ENCODE measurements at places on chromosomes 4 and X.
A peak's percentile ranks its signal among the peaks of the same experiment; 100 is the strongest.

DNA sequence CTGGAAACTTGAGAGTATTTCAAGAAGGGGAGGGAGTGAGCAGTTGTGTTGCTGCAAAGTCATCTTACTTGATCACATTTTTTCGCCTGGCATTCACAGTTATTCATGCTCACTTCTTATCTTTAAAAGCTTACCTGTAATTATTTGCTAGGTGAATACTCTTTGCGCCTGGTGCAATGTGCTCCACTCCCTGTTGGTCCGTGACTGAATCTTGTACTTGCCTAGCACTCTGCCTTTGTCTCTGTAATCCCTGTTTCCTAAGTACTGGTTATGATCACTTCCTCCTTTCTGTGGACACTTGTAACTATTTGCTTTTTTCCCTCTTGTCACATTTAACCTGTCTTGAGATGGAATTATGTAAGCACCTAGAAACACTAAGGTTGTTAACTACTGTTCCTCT lies 5.8 kb downstream of the BMP2K start:
- no peak for DNase-seq

GRCh38 chrX:41716222-41716621 lies 7.8 kb upstream of the GPR82 start:
- DNase-seq, result no peak

- DNase-seq, result peak; percentile 0
These were observed 482 bp upstream of the MBTPS2 start for GRCh38 chrX:21838937-21839333.

DNA sequence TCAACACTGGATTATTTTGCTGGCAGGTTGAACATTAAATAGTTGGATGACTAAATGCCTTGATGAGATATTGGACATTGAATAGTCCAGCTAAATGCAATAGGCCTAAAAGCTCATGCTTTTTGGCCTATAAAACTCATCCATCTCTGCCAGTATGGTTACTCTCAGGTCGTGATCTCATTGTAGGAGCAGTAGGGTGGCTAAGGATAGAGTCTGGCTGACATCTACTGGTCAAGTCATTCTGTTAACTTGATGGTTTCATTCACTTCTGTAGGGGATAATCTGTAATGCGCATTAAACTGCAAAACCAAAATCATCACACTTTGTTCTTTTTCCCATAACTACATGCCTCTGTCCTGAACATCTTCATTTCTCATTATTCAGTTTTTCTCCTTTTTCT lies 227.0 kb downstream of the DKK2 start:
- DNase-seq, result peak; percentile 34

DNA sequence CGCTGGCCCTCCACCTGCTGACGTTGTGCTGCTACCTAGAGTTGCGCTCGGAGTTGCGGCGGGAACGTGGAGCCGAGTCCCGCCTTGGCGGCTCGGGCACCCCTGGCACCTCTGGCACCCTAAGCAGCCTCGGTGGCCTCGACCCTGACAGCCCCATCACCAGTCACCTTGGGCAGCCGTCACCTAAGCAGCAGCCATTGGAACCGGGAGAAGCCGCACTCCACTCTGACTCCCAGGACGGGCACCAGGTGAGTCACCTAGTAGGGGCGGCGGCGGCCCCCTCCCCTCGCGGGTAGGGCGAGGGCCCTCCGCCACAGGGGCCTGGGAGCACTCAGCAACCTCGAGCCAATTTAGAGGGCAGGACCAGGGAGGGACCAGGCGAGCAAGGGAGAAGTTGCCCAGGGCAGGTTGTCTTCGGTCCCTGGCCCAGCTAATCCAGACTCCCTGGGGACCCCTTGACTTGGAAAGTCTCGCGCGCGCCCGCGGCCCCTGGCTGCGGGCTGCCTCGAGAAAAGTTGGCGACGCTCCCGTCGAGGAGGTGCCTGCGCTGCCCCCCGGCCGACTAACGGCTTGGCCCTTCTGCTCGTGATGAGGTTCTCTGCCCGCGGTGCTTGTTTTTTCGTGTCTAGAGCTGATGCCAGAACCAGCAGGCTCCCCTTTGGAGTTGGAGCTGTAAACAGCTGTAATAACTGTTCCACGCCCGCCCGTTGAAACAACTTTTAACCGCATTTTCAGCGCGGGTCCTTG lies 717 bp downstream of the EDA start:
- DNase-seq, result no peak

DNA sequence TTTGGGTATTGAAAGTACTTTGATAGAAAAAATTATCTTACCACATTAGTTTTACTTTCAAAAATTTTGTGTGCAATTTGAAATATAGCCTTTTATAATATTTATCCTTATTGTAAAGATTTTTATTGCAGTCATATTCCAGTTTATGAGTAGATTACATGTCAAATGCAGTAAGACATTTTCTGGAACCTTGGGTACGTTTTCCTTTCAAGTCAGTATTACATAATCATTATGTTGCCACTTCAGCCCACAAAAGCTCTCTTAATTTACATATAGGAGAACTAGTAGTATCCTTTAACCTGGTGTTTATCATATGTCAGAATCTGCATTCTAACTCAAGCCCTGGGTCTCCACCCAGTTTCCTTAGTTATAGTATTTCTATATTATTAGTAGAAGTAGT lies 98.5 kb downstream of the CENPC start:
- DNase-seq, result no peak

- DNase-seq, result no peak
These were observed 668.2 kb upstream of the NDST4 start for GRCh38 chr4:115781528-115782146.

- DNase-seq, result no peak
These were observed 28.8 kb upstream of the PCSK1N start for GRCh38 chrX:48864210-48864609.

DNA sequence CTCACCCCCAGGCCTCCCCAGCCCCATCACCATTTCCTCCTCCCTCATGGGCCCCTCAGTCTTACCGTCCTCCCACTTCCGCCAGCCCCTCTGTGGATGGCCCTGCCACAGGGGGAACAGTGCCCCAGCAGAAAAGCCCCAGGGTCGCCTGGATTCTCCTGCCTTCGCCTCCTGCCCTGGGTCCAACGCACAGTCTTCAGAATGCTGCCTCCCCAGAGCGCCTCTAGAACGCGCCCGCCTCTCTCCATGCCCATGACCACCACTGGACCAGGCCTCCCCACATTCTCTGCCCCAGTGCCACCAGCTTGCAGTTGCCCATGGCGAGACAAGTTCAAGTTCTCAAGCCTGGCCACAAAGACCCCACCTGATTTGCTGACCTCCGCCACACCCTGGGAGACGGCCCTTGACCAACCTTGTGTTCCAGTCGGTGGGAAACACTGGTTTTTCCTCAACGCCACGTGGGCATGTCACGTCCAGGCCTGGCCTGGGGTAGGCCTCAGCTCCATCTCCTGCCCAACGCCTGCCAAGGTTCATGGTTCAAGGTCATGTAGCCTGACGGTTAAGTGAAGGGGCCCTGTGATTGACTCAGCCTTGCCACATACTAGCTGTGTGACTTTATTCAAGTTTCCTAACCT lies 634 bp upstream of the PLXNB3 start:
- DNase-seq, result no peak

GRCh38 chr4:165580351-165580905 lies 201.6 kb downstream of the CPE start:
- DNase-seq, result no peak

- no peak for DNase-seq
These were observed 10.6 kb upstream of the AMOT start for GRCh38 chrX:112851161-112851779.

DNA sequence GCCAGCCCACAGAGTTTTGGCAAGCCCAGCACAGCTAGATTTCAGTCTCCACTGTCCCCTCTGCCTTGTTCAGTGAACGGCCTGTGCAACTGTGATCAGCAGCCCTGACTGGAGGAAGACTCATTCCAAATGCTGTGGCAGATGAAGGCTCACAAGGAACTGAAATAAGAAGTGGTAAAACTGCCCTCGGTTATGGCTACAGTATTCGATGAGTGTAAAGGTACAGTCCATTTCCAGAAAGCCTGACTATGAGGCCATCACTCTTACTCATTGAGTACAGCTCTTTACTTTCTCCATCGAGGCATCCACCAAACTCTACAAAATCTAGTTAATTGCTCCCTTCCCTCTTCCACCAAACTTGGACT lies 69.1 kb downstream of the RHOH start:
- DNase-seq, result no peak

DNA sequence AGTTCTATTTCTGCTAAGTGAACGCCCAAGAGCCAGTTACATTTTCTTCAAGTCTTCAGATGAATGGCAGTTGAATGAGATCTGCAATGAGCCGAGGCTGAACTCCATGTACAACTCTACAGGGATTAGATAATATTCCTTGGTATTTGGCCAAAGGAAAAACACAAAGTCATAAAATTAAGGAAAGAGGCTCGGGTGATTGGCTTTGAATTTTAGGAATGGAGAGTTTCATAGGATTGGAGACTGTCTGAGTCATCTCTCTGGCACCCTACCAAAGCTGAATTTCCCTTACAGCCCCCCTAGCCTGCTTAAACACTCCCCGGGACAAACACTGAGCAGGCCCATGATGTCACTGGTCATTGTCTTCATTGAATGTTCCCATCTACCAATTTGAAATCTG lies 188.0 kb upstream of the C1QTNF7 start:
- DNase-seq, result no peak

Data from AG09319 (cell line).